Right cardiac atrium (tissue), 5 donors: ENCODE measurements at places on chromosomes 7 and 10. TPM values are rescaled to one million over a fixed set of nuclear protein-coding genes. Genes with fewer than 3 reads are reported as not detected.

The IQUB gene
- 0.07 TPM for polyA plus RNA-seq

The ASZ1 gene
- polyA plus RNA-seq: not detected

The TASOR2 gene
- polyA plus RNA-seq: 9.7 TPM

The TAS2R3 gene
- polyA plus RNA-seq: 0.18 TPM

The FANK1 gene
- 0.41 TPM for polyA plus RNA-seq

The EBF3 gene
- polyA plus RNA-seq: 8.5 TPM

The PLPP4 gene
- 0.09 TPM for polyA plus RNA-seq

The FAM241B gene
- polyA plus RNA-seq: 5.6 TPM

DNA sequence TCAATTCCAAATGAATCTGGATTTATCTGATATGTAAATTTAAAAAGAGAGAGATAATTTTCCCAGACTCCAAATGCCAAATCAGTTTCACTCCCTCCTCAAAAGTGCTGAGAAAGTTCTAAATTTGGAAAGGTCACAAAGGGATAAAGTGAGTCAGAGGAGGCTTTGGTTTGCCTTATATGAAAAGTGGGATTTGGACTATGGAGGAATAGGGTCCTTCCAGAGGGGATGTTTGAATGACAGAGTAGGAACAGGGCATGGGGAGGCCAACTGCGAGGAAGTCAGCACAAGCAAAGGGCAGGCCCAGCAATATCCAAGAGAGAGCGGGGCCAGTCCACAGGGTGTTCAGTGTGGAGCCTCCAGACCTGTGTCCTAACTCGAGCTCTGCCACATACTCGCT lies 9.8 kb upstream of the FAS start:
- no peak for DNase-seq

- peak; percentile 91 for DNase-seq
Measured at GRCh38 chr7:121475806-121476205, 79.7 kb upstream of the FAM3C start.

GRCh38 chr7:29557954-29558353 lies 5.7 kb upstream of the PRR15 start:
- DNase-seq: no peak

- no peak for DNase-seq
Measured at GRCh38 chr10:109774121-109774440, 149.2 kb downstream of the XPNPEP1 start.

DNA sequence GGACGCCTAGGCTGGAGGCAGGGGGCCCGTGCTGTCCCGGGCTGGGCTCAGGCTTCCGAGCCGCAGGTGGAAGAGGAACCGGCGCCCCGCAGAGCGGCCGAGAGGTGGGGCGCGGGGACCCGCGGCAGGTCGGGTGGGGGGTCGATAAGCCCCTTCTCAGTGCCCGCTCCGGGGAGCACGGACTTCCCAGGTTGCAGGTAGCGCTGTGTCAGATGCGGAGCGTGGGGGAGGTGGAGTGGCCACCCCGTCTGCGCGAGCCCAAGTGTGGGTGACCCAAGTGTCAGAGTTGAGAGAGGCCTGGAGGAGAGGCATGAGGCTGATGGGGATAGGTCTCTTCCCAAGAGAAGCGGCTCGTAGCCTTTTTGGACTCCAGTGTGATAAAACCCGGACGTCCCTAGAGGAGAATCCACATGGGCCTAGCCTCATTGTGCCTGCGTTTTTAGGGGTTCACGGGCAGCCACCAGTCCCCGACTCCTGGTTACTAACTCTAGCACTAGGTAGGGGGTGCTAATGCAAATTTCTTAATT lies 580 bp downstream of the EEPD1 start:
- peak; percentile 78 for DNase-seq

DNA sequence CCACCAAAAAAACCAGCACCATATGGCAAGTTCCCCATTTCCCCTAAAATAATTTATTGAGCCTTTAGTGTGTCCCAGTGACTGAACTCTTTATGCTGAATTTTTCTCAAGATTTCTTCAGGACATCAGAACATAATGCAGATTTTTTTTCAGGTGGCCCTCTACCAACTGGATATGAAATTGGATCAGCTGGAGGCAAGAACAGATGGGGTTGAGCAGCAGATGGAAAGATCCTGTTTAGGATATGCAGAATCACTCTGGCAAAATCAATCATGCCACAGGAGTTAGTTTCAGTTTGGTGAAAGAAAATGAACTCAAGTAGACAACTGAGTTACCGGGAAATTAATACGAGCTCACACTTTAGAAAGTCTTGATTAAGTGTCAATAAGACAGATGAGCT lies 761.5 kb upstream of the C7orf33 start:
- DNase-seq: no peak

- DNase-seq: no peak
Measured at GRCh38 chr10:103476046-103476768, 2.8 kb downstream of the CALHM3 start.

DNA sequence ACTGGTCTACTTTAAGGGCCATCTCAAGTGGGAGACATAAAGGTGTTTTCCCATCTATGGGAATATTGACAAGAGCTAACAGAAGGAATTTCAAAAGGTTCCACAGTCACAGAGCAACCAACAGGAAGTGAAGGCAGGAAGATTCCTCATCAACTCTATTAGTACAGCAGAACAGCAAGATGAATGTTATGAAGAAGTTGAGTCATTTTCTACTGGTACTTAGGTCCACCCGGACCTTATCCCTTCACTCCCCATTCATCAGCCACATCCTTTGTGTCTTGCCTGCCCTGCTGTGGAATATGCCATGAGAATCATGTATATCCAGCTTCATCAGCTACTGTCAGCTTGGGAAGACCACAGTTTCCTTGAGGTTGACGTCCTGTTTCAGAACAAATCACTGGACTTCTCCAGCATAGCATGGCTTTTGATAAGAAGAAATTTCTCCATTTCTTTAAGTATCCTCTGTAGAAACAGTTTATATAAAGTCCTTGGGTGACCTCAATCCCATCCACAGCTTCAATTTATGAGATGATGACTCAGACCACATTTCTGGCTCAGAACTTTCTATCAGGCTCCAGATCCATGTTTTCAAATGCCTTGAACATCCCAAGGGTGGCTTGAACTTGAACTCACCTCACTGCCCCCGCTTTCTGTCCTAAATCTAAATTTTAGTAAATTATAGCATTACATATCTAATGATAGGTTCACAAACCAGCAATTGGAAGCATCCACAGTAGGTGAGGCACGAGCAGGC lies 84.9 kb upstream of the AGK start:
- no peak for DNase-seq

GRCh38 chr7:780081-780480 lies 52.2 kb upstream of the SUN1 start:
- peak; percentile 77 for DNase-seq

- DNase-seq: no peak
Measured at GRCh38 chr7:33195264-33195663, 65.9 kb downstream of the BBS9 start.

- no peak for DNase-seq
Measured at GRCh38 chr10:129161150-129161549, 305.9 kb upstream of the MGMT start.

DNA sequence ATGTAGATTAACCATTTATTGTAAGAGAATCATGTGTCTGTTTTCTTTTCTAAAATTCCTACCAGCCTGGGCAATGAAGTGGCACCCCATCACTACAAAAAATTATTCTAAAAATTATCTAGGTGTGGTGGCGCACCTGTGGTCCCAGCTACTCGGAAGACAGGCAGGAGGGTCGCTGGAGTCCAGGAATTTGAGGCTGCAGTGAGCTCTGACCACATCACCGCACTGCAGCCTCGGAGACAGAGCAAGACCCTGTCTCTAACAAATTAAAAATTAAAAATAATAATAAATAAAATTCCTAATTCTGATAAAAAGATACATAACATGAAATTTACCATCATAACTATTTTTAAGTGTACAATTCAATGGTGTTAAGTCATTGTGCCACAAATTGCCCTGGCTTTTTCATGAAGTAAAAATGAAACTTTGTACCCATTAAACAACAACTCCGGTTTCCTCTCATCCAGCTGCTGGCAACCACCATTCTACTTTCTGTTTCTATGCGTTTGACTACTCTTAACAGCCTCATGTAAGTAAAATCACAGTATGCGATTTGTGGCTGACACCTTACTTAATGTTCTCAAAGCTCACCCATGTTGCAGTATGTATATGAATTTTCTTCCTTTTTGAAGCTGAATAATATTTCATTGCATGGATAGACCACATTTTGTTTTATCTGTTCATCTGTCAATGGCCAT lies 20.6 kb upstream of the USP6NL start:
- DNase-seq: no peak

DNA sequence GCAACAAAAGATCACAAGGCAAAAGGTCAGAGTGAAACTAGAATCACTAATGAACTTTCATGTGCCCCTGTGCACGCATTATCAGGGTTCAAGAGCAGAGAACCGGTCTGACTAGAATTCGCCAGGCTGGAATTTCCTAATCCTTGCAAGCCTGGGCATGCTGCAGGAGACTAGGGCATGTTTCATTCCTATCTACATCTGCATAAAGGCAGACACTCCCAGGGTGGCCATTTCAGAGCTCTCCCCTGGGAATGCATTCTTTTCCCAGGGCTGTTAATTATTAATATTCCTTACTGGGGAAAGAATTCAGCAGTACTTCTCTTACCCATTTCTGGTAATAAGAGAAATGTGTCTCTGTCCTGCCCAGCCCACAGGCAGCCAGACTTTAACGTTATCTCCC lies 90.5 kb downstream of the CDC14C start:
- DNase-seq: no peak

DNA sequence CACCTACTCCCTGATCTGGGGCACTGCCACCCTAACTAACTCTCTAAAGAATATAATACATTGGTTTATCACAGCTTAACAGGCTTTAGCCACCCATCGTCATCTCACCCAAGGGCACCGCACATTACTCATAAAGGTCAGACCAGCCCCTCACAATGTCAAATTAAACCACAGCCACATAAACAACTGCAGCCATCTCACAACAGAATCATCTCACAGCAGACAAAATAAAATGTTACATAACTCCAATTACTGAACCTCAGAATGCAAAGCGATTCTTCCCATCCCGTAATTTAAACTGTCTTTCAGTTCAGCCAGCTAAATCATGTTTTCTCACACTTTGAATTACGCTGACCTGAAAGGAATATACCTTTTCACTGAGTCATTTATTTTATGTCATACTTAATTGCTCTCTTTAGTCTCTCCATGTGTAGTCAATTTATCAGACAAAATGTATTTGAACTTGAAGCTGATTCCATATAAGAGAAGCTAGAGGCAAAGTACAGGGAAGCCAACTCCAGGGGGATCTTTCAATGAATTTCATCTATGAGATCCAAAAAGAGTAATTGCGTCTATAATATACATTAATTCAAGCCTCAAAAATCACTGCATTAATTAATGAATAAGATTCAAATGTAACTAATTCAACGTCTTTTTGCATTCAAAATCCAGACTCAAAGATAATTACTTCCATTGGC lies 96.9 kb upstream of the NEBL start:
- DNase-seq: no peak

DNA sequence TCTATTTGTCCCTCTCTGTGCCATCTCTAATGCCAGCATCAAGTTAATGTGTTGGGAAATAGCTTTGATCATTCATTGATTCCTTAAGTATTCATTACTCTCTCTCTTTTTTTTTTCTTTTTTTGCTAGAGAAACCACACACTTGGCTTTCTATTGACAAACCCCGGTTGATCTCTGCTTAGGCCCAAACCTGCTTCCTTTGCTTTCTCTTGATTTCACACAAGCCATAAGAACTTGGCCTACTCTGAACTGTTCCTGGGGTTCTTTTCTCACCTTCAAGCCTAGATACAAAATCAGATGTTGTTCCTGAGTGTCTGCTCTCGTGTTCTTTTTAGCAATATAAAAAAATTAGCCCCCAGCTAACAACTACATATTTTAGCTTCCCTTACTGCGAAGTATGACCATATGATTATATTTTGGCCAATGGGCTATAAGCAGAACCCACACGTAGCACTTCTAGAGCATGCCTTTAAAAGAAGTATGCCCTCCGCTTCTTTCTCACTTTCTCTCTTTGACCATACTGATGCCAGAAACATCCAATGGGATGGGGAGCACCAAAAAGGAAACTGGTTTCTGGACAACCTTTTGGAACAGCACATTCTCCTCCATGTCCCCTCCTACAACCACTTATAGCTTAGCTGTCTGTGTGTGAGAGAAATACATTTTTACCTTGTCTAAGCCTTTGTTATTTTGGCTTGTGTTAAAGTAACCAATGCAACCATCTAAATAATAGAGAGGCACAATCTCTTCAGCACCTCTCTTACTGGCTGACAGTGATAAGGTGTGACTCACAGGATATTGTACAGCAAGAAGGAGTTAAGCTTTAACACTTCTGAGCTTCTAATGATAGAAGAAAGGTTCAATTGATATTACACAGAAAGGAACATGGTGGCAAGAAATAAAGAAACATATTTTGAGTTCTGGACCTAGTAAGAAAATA lies 96.6 kb upstream of the LRRN3 start:
- no peak for DNase-seq

DNA sequence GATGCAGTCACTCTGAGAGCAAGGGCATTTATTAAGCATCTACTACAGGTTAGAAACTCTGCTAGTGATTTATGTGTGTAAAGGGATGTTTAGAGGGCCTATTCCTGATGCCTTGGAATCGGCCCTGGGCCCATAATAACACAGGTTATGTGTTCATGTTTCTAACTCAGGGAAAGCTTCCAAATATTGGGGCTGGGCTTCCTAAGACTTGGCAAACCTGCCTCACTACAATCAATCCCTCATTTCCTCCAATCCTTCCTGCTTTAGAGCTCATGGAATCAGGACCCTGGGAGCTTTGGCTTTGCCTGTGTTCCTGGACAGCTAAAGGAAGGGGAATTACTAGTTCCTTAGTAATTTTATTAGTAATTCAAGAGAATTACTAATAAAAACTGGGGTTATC lies 148.8 kb downstream of the HIBADH start:
- no peak for DNase-seq

- DNase-seq: no peak
Measured at GRCh38 chr7:33459340-33459751, 330.0 kb downstream of the BBS9 start.

- no peak for DNase-seq
Measured at GRCh38 chr7:102320181-102320580, 33.5 kb downstream of the SH2B2 start.

DNA sequence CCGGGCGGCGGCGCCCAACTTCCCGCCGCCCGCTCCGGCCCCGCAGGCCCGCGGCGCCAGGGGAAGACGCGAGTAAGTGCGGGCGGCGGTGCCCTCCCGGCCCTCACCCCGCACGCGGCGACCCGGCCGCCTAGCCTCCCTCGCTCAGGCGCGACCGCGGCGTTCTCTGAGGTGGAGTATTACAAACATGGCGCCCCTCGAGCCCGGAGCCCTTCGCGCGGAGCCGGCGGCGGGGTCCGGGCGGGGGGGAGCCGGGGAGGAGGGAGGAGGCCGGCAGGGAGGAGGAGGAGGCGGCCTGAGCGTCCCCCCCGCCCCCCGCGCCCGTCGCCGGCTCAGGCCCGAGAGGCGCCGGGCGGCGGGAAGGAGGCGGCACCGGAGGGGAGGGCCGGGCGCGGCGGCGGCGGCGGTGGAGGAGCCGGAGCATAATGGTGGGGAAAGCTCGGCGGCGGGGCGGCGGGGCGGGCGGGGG lies at the start of gene ZMYND11:
Gene ZMYND11, plus strand, starts transcription at position 324 of the 469 bp plus-strand sequence. CDS start 44,558 bp downstream, outside the sequence.
- peak; percentile 73 for DNase-seq
